Activated T-helper 1 cell treated with Interleukin-2 at 50 U/mL for 16 hours (primary cell): ENCODE measurements at places on chromosomes 5 and 9.

DNA sequence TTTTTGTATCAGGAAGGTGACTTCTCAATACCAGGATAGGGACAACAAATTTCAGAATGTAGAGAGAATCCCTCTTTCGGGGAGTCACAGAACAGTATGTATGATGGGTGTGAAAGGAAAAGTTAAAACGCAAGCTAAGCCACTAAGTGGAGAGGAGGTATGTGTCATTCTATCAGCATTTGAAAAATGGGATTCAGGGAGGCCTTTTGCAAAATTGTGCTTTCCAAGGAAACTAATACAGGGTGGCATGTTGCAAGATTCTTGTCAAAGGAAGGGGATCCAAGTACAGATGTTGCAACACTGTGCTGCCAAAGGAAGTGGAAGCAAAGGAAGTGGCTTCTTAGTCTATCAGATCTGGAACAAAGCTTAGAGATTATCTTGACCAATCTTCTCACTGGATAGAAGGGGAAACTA lies 12.6 kb upstream of the TNIP1 start:
- no peak for DNase-seq

- DNase-seq = no peak
These were observed 30.7 kb downstream of the ACOT12 start for GRCh38 chr5:81363093-81363871.

DNA sequence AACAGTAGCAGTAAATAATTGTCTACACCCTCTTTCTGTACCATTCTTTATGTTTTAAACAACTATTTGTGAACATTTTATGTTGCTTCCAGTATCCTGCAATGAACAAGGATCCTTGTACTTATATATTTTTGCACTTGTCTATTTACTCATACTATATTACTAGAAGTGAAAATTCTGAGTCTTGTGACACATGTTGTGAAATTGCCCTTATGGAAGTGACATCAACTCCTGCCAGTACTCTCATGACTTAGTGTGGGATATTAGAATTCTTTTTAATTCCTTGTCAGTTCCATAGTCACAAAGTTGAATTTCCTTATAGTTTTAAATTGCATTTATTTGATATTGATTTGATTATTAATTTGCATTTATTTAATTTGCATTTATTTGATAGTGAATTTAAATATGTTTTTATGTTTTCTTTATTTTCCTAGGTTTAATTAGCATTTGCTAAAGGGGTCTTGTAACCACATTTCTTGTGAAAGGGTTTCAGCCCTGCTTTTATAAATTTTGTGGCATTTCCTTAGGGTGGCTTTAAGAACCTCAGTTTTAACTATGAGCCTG lies 27.7 kb downstream of the PARP8 start:
- no peak for DNase-seq

DNA sequence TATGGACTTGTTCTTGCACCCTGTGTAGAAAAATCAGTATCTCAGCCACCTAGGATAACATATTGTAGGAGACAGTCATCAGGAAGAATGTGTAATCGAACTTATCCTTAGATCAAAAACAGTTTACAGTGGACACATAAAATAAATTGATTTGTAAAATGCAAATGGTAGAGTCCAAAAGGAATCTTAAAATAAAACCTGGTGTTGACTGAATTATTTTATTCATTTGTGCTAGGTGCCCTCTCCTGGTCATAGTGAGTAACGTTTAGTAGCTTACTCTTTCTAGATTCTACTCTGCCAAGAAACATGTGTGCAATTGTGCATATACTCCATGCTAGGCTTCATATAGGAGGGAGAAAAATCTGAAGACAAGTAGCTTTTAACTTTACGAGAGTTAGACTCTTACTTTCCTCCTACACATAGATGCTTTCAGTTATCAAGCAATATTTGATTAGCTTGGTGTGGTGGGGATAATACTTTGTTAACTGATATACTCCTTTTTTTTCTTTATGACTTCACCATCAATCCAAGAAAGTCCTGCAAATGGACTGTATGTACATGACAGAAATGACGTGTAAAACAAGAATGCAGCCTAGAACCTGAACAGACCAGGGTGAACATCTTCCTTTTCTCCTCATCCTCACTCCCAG lies 23.7 kb upstream of the LOX start:
- DNase-seq = no peak

DNA sequence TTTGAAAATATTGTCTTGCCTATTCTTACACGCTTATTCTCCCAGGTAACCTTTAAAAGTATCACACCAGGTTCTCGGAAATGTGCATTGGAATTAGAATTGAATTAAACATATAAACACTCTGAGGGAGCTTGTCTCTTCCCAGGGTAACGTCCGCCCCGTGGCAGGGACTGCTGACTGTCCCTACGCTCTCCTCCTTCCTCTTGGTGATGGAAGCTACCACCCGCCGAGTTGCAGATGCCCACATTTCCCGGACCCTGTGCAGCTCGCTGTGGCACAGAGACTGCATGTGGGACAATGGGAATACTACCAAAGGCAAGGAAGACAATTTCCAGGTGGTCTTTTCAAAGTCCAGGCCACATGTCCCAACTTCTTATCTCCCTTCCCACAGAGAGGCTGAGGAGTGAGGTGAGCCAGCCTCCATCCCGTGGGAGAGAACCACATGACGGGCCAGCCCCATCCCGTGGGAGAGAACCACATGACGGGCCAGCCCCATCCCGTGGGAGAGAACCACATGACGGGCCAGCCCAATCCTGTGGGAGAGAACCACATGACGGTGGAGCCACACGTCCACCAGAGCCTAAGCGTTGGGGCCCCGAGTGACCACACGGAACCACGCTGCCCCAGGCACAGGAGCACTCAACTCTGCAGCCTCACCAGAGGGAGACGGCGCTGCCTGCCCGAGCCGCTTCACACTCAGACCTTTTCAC lies 249.4 kb upstream of the IRX1 start:
- DNase-seq = no peak

DNA sequence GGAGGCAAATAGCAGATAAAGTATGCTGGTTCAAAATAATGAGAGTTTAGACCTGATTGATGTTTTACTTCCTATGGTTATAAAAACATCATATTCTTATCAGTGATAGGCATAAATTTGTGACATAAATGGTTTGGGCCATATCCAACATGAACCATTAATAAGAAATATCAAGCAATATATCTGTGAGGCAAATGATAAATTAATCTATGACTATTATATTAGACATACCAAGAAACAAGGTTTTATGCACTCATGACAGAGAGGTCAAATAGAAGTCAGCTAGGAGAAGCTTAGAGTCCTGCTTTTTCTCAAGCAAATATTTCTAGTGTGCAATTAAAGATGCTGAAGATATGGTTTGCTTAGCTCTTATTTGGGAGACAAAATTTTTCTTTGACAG lies 10.4 kb downstream of the SMIM3 start:
- no peak for DNase-seq

DNA sequence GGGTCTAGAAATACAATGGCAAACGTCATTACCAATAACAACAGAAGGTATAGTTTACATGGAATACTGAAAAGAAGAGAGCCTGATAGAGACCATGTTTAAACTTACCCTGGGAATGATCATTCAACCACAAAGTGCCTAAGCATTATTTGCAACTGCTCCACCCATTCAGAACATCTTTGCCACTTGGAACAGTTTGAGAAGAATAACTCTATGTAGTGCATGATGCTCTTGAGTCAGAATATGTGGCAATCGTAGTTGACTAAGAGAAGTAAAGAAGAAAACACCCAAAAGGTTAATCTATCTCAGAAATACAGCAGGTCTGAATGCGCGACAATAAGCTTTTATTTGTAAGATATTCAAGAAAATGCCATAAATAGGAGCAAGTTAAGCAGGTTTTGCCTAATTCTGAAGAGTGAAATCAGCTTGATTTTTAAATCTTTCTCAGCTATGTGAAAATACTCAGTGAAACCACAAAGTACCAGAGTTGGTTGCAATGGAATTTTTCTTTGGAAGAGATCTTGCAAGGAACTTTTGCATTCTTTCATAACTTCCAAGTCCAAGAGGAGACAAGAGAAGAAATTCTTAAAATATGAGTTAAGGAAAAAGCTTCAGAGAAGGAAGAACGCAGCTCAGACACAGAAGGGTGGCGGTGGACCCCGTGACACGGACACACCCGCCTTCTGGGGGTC lies 64.3 kb downstream of the HABP4 start:
- no peak for DNase-seq

GRCh38 chr5:78339617-78340436 lies 20.6 kb upstream of the SCAMP1 start:
- DNase-seq = no peak

- DNase-seq = no peak
These were observed 192.5 kb upstream of the DAPK1 start for GRCh38 chr9:87305151-87305550.

GRCh38 chr5:88838500-88838899 lies 44.5 kb downstream of the MEF2C start:
- no peak for DNase-seq
